Natural killer cell (primary cell): ENCODE measurements at places on chromosomes 5 and 9. TPM values are rescaled to one million over a fixed set of nuclear protein-coding genes. Genes with fewer than 3 reads are reported as not detected.
A peak's percentile ranks its signal among the peaks of the same experiment; 100 is the strongest.

FYB1 gene
- 277 TPM for total RNA-seq

SPINK13 gene
- not detected for total RNA-seq

PCDHA9 gene
- total RNA-seq: not detected

GMCL2 gene
- not detected for total RNA-seq

PCDHGA6 gene
- 0.21 TPM for total RNA-seq

OR1J2 gene
- total RNA-seq: not detected

SLC4A9 gene
- total RNA-seq: not detected

C1QTNF3 gene
- 11.3 TPM for total RNA-seq

GNA14 gene
- 1.8 TPM for total RNA-seq

GRCh38 chr5:107930092-107930491 is 259.4 kb upstream of the EFNA5 start:
- H3K36me3 ChIP-seq: no peaks in the 10 kb centered on the region
- no peak overlapping the region for H3K4me3 ChIP-seq
- H3K27me3 ChIP-seq: no peaks in the 10 kb centered on the region
- DNase-seq: no peak

DNA sequence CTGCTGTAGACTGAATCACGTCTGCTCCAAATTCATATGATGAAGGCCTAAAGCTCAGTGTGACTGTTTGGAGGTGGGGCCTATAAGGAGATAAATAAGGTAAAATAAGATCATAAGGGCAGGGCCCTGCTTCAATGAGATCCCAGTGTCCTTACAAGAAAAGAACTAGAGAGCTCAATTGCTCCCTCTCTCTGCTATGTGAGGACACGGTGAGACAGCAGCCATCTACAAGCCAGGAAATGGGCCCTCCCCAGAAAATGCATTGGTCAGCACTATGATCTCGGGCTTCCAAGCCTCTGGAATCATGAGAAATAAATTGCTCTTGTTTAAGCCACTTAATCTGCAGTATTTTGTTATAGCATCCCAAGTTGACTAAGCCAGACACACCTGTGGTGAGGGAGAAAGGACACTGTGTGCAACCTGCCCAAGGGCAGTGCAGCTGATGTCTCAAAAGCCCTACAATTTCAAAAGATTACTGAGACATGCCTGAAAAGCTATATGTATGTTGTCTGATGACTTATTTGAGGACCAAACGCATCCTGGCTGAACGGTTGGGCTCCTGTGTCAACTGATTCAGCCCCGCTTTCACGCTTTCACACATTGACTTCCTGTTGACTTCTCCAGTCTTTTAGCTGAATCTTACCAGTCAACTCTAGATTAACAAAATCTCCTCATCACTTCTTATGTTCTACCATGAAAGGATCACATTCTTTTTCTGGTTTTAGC is 13.2 kb downstream of the GZMK start:
- H3K36me3 ChIP-seq: peaks cover 2% of the 10 kb centered on the region
- H3K4me3 ChIP-seq: no peak overlapping the region
- peak overlapping the region; percentile 94 for H3K27ac ChIP-seq
- H3K27me3 ChIP-seq: no peaks in the 10 kb centered on the region
- H3K4me1 ChIP-seq: peaks cover 14% of the 10 kb centered on the region

DNA sequence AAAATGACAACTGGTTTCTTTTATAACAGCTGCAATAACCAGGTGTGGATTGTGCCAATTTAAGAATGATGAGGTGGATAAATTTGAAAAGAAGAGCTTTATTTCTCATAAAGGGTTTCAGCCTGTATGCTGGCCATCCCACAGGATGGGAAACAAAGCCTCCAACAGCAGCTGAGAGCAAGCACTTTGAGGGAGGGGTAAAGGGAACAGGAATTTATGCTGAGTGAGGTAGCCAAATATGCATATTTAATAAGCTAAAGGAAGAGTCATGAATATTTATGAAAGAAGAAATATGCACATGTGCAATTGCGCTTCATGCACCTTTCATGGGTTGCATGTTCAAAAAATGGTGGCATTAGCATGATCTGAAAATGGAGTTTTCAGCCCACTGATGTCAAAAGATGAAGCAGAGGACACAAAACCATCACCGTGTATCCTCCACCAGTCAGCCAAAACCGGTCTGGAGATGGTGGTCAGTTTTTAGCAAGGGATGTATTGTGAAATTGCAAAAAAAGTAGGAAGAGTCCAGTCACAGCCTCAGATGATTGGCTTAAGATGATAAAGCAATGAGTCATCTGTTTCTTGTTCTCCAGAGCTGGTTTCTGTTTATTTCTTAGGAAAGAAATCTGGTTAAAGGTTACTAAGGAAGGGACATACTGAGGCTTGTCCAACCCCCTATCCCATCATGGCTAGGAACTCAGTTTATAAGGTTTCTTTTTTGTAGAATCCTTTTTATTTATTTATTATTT is 47.9 kb downstream of the DEPDC1B start:
- H3K4me3 ChIP-seq: no peak overlapping the region
- H3K27me3 ChIP-seq: no peaks in the 10 kb centered on the region
- H3K36me3 ChIP-seq: no peaks in the 10 kb centered on the region
- no peak for DNase-seq
- H3K4me1 ChIP-seq: no peaks in the 10 kb centered on the region

DNA sequence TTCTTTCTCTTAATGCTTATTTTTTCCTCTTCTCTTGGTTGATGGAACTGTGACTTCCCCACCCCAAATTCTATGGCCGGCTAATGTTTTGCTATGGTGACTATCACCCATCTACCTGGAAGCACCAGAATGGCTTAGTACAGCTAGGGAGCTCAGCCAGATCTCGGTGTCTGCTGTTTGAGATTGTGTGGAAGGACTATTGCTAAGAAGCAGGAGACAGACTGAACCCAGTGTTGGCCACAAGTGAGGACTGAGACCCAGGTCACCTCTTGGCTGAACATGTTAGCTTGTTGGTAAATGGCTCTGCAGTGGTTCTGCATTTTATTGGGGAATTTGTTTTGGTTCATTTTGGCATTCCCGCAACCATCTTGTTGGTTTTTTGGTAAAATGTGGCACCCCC is 2.7 kb downstream of the PRRC2B start:
- no peak for DNase-seq
- H3K4me3 ChIP-seq: no peak overlapping the region
- H3K27me3 ChIP-seq: no peaks in the 10 kb centered on the region
- no peaks in the 10 kb centered on the region for H3K36me3 ChIP-seq

DNA sequence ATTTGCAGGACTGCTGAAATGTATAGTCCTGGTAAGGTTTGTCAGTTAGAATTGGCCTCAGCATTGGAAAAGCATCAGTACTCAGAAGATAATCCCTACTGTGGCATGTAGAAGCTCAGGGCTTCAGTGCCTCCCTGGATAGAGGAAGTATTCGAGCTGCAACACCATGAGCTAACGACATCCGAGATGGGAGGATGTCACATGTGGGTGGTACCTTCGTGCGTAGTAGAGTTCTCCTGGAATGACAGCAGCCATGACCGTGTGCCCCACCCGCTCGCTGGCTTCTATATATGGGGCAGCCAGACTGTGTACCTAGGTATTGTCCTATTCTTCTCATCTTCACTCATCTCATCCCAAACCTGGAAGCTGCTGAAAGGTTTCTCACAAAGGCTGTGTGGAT is 345.8 kb upstream of the KLF9 start:
- H3K27me3 ChIP-seq: no peaks in the 10 kb centered on the region
- H3K27ac ChIP-seq: no peak overlapping the region
- DNase-seq: no peak
- no peak overlapping the region for H3K4me3 ChIP-seq

DNA sequence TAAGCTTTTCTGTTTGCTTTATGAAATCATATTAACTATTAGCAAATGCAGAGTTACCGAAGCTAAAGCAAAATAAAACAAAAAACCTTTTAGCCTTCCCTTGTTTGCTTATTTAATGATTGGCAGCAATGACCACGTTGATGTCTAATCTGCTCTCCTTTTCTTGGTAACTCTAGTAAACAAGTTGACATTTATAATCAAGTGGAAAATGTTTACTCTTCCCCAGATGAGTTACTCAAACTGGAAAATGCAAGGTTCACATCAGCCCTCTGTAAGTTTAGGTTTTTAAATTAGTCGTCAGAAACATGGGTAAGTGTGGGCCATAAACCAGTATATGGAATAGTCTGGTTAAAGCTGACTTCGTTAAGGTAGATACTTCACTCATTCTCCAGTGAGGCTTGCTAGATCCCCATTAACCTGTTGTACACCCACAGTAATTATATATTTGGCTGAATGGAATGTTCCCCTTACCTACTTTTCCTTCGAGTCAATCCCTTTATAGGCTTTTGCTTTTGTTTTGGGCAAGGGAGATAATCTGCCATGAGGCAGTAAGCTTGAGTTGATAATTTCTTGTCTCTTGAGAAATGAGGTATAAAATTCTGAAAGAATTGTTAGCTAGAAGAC is 100.9 kb downstream of the GDNF start:
- H3K27me3 ChIP-seq: no peaks in the 10 kb centered on the region
- no peak overlapping the region for H3K4me3 ChIP-seq
- H3K27ac ChIP-seq: no peak overlapping the region
- DNase-seq: no peak

DNA sequence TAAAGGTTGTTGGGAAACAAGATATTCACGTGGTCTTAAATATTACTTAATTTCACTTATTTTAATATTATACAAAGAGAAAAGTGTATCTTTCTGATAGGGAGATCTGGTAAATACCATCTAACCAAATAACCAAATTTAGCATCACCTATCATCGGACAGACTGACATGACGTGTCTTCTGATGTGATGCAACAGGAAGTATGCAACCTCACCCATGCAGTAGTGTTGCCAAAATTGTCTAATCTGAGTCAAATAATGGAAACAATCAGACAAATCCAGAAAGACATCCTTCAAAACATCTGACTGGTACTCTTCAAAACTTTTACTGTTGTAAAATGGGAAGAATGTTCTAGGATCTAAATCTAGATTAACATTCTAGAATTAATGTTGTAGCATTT is 148.0 kb downstream of the FGF1 start:
- H3K4me3 ChIP-seq: no peak overlapping the region
- H3K36me3 ChIP-seq: no peaks in the 10 kb centered on the region
- no peak for DNase-seq
- no peak overlapping the region for H3K27ac ChIP-seq
- H3K27me3 ChIP-seq: no peaks in the 10 kb centered on the region

DNA sequence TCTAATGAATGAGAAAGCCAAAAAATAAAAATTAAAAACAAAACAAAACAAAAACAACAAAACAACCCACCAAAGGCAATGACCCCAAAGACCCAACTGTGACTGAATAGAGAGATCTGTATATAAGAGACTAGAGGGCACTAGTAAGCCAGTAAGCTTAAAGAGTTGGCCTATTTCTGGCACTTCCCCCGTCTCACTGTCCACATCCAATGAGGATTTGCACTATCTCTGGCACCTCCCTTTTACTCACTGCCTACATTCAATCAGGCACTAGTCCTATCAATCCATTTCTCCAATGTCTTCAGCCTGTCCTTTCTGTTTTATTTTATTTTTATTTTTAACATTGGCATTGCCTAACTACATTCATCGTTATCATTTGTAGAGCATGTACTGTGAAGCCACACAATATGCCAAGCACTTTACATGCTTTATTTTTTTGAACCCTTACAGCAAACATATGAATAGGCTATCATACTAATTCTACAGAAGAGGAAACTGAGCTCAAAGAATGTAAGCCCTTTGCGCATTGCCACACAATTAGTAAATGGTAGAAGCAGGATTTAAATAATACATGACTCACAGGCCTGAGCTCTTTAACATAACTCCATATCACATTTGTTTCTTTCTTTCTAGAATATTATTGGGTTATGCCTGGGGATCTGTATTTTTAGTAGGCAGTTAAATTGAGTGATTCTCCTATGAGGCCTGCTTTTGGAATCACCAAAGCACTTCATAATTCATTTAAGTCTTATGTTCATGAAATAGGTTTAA is 70.0 kb downstream of the C6 start:
- no peaks in the 10 kb centered on the region for H3K4me1 ChIP-seq
- H3K36me3 ChIP-seq: no peaks in the 10 kb centered on the region
- H3K27me3 ChIP-seq: no peaks in the 10 kb centered on the region
- H3K27ac ChIP-seq: no peak overlapping the region
- DNase-seq: no peak
- H3K4me3 ChIP-seq: no peak overlapping the region

GRCh38 chr5:126866851-126867636 is 90.1 kb downstream of the LMNB1 start:
- no peaks in the 10 kb centered on the region for H3K36me3 ChIP-seq
- H3K4me1 ChIP-seq: no peaks in the 10 kb centered on the region
- DNase-seq: no peak

- no peak overlapping the region for H3K4me3 ChIP-seq
- H3K27ac ChIP-seq: no peak overlapping the region
- no peaks in the 10 kb centered on the region for H3K27me3 ChIP-seq
- no peak for DNase-seq
- H3K4me1 ChIP-seq: no peaks in the 10 kb centered on the region
Observed at GRCh38 chr5:90293931-90294330, 115.6 kb downstream of the CETN3 start.

GRCh38 chr9:111839387-111839786 is 44.6 kb upstream of the SHOC1 start:
- no peaks in the 10 kb centered on the region for H3K36me3 ChIP-seq
- no peak overlapping the region for H3K27ac ChIP-seq
- no peaks in the 10 kb centered on the region for H3K4me1 ChIP-seq
- DNase-seq: no peak

- no peak overlapping the region for H3K27ac ChIP-seq
- no peaks in the 10 kb centered on the region for H3K36me3 ChIP-seq
- H3K27me3 ChIP-seq: no peaks in the 10 kb centered on the region
- DNase-seq: no peak
- no peak overlapping the region for H3K4me3 ChIP-seq
Observed at GRCh38 chr5:33282696-33283095, 158.1 kb upstream of the TARS1 start.

DNA sequence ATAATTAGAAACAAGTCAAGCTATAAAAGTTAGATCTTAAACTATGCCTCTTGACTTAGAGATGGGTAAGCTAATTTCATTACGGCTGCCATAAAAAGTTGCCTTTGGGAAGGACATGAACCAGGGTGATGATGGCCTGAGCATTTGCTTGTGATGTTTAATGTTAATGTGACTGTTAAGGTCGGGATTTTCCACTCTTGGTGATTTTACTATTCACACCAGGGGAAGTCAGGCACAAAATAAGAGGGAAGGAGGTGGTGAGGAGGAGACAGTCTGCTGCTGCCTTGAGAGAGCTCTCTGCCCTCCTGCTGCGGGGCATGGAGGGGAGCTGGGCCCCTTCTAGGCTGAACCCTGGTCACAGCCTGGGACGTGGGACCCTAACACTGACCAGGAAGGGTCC is 34.4 kb downstream of the AHRR start:
- H3K4me3 ChIP-seq: no peak overlapping the region
- H3K36me3 ChIP-seq: no peaks in the 10 kb centered on the region
- no peak overlapping the region for H3K27ac ChIP-seq
- no peaks in the 10 kb centered on the region for H3K4me1 ChIP-seq
- H3K27me3 ChIP-seq: no peaks in the 10 kb centered on the region

DNA sequence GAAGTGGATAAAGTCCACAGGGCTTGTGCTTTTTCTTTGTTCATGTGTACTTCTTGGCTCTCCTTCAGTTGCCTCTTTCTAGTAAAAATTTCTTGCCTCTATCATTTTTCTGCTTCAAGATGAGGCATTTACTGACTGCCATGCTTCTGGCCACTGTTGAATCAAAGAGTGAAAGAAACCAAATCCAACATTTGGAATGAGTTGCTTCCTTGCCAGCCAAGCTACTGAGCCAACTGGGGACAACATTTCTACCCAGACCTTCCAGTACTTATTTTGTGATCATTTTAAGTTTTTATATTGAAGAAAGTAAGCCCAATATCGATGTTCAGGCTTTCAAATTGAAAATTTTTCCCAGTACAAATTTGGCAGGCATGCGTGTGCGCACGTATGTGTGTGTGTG is 73.2 kb downstream of the SNCAIP start:
- H3K4me3 ChIP-seq: no peak overlapping the region
- no peaks in the 10 kb centered on the region for H3K4me1 ChIP-seq
- no peak for DNase-seq
- no peaks in the 10 kb centered on the region for H3K27me3 ChIP-seq
- H3K27ac ChIP-seq: no peak overlapping the region
- no peaks in the 10 kb centered on the region for H3K36me3 ChIP-seq
